Activated T-helper 9 cell treated with anti-CD3 and anti-CD28 coated beads, Interleukin-2, amount 50 U/mL, for 16 hours (primary cell): ENCODE measurements at places on chromosomes 4 and X.
A peak's percentile ranks its signal among the peaks of the same experiment; 100 is the strongest.

DNA sequence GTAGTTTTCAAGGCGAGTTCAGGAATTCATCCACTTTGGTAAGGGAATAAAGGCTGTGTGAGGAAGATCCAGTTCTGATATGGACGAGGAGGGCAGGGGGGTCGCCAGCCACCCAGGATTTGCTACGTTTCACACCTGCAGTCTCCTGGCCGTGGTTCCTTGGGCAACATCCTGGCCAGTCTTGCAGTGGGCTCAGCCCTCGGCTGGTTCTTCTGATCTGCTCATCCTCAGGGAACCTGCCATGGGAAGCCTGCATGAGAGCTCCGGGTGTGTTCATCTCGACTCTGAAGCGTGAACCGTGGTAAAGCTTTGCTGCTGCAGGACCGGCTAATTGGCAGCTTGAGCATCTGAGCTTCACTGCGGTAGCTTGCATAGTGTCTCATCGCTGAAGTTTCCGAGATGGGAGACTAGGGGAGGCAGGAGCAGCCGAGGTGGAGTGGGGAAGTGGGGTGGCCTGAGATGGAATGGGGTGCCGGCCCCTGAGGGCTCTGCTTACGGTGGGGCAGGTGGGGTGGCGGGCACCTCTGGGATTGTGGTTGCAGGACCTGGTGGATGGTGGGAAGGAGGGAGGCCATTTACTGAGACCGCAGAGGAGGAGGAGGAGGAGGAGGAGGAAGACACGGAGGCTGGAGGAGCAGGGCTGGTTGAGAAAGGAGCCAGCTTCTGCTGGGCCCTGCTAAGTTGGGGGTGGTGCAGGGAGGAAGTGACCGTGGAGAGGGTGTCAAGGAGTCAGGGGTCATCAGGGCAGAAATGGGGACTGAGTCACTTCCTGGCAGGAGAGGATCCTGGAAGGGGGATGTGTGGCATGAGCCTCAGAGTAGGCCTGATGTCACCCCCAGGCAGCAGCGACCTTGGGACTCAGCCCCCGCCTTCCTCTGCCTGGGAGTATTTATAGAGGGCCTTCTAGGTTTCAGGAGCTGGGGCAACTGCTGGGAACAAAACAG lies 213.1 kb upstream of the PSAPL1 start:
- no peak for DNase-seq

DNA sequence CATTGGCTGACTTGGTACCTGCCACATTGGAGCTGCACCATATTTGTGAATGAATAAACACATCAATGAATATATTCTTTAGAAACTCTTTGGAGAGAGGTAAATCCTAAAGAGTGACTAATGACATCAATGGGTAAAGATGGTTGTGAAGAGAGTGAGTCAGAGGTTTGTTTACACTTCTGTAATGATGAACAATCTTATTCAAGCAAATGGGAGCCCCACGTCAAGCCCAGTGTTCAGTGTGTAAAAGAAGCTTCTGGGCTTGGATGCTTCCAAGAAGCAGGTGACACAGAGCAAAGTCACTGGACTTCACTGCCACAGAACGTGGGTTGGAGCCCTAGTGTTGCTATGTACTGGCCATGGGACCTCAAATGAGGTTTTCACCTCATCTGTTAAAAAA lies 319.0 kb downstream of the STK32B start:
- no peak for DNase-seq

- no peak for DNase-seq
Measured at GRCh38 chr4:105784761-105785160, 76.2 kb downstream of the GSTCD start.

- no peak for DNase-seq
Measured at GRCh38 chr4:54392479-54392878, 163.4 kb downstream of the PDGFRA start.

DNA sequence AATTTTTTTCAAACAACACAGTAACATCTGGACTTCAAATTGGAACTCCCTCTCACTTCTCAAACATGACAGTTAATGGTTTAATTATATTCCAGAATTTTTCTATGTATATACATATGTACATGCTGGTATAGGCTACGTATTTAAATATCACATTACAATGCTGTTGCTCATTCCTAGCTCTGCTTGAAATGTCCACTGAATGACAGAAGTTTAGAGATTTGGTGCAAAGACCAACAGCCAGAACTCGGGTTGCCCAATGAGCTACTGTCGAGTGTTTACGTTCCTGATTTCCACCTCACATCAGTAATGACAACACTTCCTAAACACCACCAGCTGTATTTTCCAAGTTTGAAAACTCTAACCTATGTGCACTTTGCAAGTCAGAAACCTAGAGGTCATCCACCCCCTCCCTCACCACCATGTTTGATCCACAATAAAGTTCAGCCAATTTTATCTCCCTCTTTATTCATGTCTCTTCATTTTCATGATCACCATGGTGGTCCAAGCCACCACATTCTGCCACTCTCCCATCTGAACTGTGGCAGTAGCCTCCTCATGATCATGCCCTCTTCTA lies 49.3 kb upstream of the RPL34 start:
- DNase-seq = no peak

GRCh38 chrX:150486011-150486410 lies 82.4 kb upstream of the MTM1 start:
- peak; percentile 23 for DNase-seq

DNA sequence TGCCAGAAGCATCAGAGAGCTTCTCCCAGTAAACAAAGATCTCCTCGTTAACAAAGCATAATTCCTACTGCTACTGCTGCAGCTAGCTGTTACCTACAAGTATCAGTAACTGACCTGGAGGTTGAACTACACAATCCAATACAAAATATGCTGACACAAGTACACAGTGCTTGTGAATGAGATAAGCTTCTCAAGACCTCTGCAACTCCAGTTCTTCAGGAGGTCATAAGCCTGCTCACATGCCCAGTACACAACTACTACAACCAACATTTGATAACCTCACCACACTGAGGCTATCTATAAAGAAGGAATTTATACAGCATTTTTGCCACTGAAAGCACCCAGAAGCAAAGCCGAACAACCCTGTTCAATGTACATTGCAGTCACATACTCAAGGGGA lies 66.7 kb upstream of the SMARCAD1 start:
- DNase-seq = no peak

DNA sequence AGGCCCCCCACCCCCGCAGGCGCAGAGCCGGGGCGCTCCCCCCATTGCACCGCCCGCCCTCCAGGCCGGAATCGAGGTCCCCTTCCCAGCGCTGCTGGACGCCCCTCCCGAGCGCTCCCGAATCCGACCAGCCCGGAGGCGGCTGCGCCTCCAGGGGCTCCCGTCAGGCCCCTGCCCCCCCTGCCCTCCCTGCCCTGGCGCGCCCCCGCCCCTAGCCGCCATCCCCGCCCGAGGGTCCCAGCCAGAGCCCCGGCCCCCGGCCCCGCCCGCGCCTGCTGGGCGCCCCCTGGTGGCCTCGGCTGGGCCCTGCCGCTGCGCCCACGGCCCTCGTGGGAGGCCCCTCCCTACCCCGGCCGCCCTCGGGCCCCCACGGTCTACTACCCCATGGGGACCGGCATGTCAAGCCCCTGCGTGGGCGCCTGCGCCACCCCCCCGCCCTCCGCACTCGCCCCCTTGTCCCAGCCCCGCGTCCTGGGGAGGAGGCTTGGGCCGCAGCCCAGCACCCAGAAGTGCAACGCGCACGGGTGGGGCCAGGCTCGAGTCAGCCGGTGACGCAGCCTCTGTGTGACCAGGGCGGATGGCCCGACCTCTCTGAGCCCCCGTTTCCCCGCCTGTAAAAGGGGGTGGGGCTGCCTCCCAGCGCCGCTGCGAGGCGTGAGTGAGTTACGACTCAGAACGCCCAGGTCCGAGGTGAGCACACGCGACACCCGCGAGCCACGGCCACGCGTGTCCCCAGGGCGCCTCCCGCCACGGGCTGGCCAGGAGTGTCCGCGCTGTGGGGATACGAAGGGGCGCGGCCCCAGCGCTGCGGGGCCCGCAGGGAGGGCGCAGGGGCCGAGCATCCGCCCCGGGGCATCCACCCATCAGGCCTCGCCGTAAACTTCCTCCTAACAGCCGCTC lies 104.9 kb downstream of the FAM53A start:
- DNase-seq = peak; percentile 65

DNA sequence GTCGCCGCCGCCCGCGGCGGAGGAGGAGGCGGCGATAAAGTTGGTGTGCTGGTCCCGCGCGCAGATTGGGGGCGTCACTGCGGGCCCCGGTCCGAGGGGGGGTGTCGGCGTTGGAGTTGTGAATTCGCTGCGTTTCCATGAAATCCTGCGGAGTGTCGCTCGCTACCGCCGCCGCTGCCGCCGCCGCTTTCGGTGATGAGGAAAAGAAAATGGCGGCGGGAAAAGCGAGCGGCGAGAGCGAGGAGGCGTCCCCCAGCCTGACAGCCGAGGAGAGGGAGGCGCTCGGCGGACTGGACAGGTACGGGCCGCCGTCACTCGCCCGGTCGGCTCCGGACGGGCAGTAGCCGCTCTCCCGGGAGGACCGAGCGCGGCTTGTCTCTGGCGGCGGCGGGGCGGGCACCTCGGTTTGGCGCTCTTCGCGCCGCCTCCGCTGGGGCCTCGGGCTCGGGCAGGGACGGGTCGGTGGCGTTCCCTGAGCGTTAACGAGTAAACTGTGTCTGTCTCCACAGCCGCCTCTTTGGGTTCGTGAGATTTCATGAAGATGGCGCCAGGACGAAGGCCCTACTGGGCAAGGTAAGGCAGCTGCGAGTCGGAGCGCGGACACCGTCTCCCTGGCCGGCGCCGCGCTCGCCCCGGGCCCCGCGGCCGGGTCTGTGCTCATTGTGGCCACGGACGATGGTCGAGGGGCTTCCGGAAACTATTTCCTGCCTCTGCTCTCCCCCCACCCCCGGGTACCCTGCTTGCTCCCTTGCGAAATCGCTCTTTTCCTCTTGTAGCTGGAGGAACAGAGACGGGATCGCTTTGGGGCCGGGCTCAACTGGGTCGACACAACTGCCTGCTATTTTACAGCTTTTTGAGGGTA lies 658 bp downstream of the KDM6A start:
- peak; percentile 43 for DNase-seq

DNA sequence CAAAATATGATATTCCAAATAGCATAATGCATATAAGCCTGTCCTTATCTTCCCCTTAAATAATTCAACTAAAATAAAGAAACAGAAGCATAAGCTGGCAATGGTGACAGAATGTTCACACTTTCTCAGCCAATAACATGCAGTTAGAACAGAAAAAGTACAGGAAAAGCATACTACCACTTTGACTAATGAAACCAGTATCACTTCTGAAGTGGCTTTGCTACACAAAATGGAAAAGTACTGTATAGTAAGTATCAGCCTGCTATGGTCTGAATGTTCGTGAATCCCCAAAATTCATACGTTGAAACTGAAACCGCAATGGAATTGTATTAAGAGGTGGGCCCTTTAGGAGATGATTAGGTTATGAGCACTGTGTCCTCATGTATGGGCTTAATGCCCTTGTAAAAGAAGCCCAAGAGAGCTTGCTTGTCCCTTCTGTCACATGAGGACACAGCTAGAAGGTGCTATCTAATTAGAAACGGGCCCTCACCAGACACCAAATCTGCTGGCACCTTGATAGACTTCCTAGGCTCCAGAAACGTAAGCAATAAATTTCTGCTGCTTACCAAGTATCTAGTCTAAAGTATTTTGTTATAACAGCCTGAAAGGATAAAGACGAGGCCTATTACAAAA lies 102.6 kb downstream of the PRDM5 start:
- no peak for DNase-seq

DNA sequence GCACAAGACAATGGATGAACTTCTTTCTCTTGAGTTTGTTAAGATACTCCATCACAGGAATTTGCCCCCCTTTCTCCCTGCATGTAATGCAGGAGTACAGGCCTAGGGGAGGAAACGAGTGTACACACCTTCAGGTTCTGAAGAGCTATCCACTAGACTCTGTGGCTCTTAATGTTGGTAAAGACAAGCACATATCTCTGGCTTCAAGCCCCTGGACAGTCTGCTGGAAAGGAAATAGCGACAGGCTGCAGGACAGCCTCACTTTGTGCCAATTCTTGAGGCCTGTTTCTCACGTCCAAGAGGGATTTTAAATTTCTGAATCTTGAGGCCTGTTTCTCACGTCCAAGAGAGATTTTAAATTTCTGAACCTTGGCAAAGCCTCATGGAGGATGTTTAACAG lies 87.1 kb downstream of the RLIM start:
- DNase-seq = no peak

DNA sequence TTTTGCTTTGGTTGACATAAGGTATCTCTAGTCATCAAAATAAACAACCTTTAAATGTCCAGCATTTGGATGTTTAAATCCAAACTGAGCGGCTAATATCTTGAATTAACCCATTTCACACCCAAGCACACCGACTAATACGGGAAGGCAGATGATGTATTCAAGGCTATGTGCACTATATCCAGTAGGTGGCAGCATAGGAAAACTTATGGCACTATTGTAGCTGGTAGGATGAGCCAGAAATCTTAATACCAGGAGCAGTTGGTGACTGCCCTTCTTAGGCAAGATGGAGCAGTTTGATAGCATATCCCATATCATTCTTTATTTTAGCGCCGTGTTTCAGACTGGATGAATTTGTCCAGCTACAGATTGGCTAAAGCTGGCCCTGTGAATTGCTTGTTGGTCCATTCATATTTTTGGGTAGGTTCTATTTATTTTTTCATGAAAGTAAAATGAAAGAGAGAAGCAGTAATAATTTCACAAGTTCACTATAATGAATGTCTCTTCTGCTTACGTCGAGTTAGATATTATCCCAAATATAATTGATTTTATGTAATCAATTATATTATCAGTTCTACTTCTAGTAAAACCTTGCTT lies 24.4 kb downstream of the UCHL1 start:
- DNase-seq = no peak

- no peak for DNase-seq
Measured at GRCh38 chr4:176767183-176767582, 25.5 kb downstream of the VEGFC start.

DNA sequence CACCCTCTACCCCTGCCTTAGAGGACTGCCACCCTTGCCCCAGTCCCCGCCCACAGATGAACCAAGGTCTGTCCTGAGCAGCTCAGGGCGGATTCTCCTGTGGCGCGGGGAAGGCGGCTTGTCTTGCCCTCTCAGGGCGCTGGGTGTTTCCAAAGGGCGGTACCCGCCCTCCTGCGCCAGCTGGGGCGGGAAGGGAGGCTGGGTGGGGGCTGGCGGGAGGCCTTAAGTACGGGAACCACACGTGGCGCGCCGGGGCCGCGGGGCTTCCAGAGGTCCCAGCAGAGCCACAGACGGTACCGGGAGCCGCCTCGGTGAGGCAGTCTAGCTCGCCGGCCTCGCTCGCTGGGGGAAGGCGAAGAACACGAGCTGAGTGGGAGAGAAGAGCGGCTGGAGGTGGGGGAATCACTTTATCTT lies 361.1 kb downstream of the MID1IP1 start:
- DNase-seq = peak; percentile 17

GRCh38 chrX:127243654-127244053 lies 424.1 kb downstream of the PRR32 start:
- no peak for DNase-seq

- no peak for DNase-seq
Measured at GRCh38 chr4:187550256-187550950, 445.2 kb upstream of the ZFP42 start.

DNA sequence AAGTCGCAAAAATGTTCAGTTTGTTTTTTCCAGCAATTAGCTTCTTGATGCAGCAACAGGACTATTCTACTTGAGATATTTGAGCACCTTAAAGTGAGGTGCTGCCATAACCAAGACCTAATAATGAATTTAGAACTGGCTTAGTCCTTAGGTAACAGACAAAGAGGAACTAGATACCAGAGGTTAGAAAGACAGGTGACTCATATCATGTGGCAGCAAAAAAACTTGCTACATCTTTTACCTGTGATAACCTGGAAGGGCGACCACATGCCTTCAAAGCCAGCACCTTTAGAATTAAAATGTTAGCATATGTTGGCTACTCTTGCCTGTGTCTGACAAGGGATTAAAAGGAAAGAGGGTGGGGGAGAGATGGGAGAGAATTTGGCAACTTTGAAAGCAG lies 90.4 kb downstream of the ARHGAP6 start:
- DNase-seq = no peak
